Stimulated activated CD8-positive, alpha-beta memory T cell treated with anti-CD3 and anti-CD28 coated beads, Interleukin-4, amount 100 ng/mL, for 1 hour (primary cell): ENCODE measurements at places on chromosomes 12 and 14.

GRCh38 chr14:106044949-106045596 lies 518.7 kb downstream of the TMEM121 start:
- DNase-seq: peak; percentile 67

GRCh38 chr14:106831322-106831720 lies 1304.9 kb downstream of the TMEM121 start:
- no peak for DNase-seq

GRCh38 chr14:70567791-70568190 lies 32.7 kb downstream of the MED6 start:
- no peak for DNase-seq

DNA sequence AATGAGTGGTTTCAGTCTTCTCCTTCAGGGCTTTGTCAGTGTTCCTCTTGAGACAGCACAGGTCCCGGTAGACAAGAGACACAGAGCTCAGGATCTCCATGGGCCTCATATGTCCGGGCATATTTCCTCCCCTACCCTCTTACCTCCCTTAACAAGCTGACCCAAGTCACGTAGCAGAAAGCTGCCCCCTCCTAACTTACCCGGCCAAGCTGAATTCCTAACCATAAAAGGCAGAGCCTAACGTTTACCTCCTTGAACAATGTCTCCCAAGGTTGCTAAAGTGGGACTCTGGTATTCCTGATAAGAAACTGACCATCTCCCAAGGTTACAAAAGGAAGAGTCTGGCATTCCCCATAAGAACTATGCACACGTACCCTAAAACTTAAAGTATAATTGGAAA lies 182.2 kb upstream of the USP15 start:
- no peak for DNase-seq

DNA sequence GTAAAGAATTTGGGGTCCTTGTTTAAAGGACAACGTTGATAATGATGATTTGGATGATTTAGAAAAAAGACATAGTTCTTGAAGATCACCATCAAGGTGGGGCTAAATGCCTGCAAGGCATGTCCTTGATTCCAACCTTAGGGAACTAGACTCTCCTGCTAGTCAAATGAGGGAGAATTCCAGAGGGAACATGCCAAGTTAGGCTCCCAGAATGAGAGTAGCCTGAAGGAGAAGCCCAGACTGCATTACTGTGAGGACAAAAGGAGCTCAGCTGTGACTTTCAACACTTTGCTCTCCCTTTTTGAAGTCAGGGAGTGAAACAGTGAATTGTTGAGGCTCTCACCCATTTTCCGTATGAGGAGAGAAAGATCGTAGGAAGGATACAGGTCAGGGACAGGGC lies 95.2 kb upstream of the TBX3 start:
- DNase-seq: no peak

GRCh38 chr12:70826156-70826555 lies 94.4 kb downstream of the PTPRR start:
- DNase-seq: no peak

DNA sequence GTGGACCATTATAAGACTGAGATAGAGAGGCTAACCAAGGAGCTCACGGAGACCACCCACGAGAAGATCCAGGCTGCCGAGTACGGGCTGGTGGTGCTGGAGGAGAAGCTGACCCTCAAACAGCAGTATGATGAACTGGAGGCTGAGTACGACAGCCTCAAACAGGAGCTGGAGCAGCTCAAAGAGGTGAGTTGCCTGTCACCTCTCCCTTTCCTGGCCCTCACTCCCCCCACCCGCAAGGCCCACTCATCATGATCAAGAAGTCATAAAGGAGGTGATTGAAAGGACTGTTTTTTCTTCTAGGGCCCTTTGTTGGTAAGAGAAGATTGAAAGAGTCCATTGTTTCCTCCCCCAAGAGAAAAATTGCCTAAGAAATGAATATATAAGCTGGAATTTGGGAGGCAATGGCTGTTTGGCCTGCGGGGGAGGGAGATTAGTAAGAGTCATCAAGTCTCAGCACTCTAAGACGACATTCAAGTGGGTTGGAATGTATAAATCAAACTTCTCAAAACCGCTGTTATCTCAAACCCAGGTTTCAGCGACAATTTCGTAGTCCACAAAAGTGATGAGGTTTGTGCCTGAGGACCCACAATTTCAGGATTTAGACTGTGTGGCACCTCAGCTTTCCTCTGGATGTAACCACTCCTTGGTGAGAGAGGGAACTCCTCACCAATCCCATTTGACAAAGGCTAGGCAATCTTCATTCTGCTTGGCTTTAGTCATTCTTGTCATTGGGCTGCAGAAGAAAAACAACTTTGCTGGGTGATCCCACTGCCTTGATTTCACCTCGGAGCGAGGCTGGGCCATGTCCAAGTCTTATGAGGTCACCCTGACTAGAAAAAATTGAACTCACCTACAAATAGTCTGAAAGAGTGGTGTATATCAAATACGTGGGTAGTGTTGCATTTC lies 966 bp downstream of the BICD1 start:
- no peak for DNase-seq

DNA sequence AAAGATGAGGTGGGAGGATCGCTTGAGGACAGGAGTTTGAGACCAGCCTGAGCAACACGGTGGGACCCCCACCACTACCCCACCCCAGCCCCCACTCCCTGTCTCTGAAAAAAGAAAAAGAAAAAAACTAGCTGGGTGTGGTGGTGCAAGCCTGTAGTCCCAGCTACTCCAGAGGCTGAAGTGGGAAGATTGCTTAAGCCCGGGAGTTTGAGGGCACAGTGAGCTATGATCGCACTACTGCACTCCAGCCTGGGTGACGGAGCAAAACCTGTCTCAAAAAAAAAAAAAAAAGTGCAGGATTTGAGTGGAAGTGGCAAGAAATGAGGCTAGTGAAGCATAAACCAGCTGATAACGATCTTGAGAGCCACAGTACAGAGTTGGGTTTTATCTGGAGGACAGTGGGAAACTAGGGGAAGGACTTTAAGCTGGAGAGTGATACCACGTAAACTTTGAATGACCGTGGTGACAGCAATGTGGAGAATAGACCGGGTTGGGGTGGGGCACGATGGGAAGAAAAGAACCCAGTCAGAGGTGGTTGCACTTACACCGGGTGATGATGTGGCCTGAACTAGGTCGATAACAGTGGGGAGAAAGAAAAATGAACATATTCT lies 85.3 kb downstream of the TMEM260 start:
- DNase-seq: no peak

- DNase-seq: no peak
These were observed 23.9 kb downstream of the STX2 start for GRCh38 chr12:130815028-130815741.

GRCh38 chr14:30620178-30620577 lies 1.9 kb upstream of the SCFD1 start:
- no peak for DNase-seq

DNA sequence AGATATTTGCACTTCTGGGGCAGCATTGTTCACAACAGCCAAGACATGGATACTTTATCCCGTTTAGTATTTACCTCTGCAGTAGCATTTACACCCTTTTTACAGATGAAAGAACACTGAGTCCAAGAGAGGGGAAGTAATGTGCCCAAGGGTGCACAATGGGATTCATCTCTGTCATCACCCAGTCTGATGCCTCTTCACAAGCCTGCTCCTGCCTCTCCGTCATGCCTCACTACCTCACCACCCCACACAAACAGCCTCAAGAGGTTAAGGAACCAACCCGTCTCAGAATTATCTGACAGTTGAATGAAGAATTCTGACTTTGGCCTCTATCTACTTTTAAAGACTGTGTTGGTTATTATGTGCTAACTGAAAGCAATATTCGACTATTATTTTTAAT lies 368.4 kb downstream of the ATP23 start:
- DNase-seq: no peak

GRCh38 chr12:64625243-64626077 lies 15.2 kb downstream of the RASSF3 start:
- DNase-seq: no peak

DNA sequence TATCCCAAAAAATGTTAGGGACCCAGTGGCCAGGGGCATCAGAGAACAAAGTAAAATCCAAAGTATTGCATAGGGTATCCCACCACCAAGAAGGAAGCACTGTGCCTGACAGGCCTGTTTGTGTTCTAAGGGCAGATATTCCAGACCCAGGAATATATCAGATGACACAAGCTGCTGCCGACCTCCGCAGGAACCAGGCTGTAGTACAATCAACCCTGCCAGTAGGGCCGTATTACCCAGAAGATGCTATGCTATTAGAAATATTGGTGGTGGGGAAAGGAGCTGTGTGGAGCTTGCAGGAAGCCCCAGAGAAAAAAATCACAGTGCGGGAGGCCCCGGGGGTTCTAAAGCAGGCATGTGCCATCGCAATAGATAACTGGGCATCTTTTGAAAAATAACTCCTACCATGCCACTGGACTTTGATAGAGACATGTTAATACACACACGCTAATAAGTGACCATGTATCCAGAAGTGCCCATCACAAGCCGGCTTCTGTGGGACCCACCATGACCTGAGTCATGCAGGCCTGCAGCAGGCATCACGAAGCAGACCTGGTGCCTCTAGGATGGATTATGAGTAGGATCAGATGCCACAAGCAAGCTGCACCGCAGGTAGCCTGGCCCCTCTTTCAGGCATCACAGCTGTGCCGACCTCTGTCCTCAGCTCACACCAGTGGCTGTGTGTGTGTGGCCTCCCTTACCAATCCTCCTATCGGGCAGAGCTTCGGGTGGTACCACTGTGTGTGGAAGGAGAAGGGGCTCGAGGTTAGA lies 242.7 kb downstream of the BCL11B start:
- DNase-seq: no peak

DNA sequence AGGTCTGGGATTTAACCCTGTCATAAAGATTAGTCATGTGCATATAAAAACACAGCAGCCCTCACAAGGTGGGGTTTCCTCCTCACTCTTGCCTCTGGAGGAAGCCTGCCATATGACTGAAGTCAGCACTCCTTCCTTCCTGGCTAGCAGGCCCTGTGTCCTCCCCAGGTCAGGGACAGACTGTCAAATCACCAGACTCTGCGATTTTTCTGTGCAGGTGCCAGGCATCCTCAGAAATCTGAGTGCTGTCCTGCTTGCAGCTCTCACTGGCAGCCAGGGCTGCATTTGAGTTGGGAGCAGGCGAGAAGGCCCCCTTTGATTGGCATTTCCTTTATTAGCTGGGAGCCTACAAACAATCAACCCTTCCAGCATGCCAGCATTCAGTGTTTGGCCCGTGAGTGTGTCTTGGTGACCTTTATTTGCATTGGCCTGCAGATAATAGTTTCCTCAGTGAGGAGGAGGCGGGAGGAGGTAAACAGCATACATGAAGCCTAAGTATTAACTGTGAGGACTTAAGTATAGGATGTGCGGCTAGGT lies 183.8 kb upstream of the ARHGAP5 start:
- no peak for DNase-seq

DNA sequence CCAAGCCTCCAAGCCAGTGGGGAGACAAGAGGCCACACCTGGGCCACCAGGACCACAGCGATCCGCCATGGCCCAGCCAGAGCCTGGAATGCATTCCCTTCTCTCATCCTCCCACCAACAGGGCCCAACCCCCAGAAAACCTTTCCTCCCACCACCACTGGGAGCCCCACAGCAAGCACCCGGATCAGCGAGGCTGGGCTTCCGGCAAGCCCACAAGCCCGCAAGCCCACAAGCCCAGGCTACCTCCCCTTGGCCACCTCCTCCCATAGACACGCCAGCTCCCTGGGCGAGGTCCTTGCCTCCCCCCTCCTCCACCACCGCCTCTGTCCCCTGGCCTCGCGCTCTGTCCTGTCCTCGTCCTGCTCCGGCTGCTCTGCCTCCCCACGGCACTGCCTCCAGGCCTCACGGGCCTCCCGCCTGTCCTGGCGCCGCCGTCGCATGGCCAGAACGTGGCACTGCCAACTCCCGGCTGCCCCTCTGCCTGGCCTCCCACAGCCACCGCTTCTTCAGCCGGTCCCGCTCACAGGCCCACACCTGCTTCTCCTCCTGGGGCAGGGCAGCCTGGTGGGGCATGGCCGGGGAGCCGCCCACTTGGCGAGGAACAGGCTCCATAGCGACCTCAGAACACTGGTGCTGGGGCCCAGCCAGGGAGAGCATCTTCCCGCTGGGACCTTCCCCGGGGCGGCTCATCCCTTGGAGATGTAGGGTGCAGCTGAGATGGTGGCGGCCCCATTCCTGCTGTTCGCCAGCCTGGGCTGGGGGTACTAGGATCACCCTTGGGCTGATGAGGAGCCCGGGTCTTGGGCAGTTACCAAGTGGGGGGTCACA lies 5.6 kb downstream of the CDK2AP1 start:
- DNase-seq: no peak

DNA sequence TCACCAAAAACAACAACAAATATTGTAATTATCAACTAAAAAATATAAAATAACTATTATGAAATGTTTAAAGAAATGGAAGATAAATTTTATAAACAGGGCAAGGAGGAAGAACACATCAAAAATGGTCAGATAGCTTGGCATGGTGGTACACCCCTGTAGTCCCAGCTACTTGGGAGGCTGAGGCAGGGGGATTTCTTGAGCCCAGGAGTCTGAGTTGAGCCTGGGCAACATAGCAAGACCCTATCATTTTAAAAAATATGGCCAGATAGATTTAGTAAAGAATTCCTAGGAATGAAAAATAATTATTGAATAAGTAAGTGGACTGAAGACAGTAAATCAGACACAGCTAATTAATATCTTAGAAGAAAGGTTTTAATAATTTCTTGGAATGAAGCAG lies 32.6 kb downstream of the ITPR2 start:
- DNase-seq: no peak
